ENCODE measurements at places on chromosomes 2 and 18. TPM values are rescaled to one million over a fixed set of nuclear protein-coding genes. Genes with fewer than 3 reads are reported as not detected.

DNA sequence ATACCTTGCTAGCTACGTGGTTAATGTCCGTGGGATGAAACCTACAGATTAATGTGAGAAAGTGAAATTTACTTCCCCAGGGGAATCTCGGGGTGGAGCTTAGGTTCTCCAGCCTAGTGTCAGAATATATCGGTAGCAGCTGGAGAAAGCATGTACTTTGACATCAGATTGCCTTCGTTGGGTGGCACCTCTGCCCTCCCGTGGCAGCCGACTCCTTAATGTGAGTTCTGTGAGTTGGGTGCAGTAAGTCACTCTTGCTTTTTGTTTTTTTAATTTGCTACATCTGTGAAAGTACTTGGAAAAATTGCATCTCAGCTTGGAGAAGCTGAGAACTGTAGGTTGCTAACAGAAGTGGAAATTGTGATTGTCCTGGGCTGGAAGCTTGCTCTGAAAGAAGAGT, 3.6 kb downstream of the KLF11 start:
- DNase-seq = no peak

The KRCC1 gene
- 24.0 TPM for total RNA-seq

DNA sequence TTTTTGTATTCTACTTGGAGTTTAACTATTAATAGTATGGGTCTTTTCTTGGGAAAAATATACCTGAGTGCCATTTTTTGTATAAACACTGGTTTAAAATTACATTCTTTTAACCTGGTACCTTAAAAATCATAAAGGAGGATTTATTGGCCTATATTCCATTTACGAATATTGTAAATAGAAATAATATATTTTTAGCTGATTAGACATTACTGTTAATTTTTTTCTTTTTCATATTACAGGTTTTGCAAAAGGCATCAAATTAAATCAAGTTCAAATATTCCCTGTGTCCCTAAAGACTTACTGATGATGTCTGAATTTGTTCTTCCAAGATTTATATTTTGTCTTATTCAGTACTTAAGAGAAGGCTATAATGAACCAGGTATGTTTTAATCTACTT, 44.7 kb downstream of the UBR3 start:
- DNase-seq = no peak

DNA sequence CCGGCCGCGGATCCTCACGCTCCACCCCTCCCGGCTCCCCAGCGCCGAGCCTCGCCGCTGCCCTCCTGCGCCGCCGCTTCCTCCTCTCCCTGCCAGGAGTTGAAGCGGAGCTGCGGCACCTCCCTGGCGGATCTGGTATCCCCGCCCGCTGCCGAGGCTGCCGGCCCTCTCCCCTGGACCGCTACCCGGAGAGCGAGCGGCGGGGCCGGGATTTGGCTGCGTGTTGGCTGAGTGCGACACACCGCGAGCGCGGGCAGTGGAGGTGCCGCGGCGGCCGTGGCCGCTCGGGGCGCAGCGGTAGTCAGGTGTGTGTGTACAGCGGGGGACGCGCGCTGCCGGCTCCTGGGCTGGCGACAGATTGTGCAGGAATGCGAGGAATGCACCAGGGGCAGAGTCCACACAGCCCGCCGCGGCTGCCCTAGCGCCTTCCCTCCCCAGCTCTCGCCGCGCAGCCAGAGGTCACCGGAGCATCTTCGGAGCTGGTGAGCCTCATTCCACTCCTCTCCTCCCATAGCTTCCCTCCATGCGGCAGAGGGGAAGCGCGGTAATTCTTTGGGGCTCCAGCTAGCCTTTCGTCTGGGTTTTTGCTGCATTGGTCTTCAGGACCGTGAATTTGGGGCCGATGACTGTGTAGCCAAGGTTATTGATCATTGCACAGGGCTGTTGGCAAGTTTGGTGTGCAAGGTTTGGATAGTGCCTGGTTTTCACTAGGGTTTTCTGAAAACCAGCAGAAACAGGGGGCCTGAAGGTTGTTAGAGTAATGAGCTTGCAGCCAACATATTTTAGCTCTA, 1.3 kb downstream of the PKP4 start:
- peak; percentile 28 for DNase-seq

GRCh38 chr2:78992451-78992806, 33.1 kb upstream of the REG3G start:
- no peak for DNase-seq

The TFPI gene
- 1.5 TPM for total RNA-seq

DNA sequence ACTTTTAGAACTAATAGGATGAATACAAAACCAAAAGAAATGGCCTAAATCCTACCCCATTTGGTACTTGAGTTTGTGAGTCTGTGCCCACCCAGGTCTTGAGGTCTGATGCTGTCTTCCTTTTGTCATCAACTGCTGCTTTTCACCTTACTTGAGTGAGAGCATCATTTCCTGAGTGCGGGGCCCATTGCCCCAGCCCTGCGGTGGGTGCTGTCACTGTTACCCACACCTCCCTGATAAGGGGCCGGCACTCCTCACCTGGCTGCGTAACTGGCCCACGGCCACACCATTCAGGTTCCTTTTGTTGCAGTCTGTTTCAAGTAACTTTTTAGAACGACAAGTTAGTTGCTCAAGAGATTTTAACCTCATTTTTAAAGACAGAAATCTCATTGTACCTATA, 25.3 kb downstream of the RAB12 start:
- DNase-seq = no peak

The PSMD14 gene
- total RNA-seq = 18.7 TPM

DNA sequence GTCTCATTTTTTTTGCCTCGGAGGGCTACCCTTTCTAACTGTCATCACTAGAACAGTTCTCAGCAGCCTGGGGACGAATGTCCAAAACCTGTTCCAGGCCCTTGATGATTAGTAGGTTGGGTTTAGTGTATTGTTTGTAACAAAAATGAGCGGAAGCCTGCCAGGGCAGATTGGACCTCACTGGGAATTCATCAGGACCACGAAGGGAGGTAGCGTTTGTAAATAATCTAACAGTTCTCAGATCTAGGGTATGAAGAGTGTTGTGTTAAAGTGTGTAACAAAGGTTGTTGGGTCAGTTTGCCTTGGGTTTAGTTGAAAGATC, 799 bp downstream of the CEP68 start:
- DNase-seq = peak; percentile 22

DNA sequence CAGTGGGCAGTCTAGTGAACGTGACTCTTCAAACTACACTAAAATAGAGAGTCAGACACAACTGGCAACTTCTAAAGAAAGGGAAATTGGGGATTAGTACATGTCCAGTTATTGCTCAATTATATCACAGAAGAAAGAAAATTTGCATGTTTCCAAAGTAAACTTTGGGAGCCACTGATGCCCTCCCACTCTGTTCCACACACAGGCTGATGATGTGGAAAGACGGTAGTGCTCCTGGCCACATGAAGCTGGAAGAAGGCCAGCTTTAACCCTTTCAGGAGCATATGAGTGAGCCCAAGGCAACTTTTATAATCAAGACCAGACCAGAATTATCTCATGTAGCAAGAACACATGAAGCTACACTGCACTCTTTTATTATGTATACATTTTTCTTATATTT, 141.0 kb downstream of the NR4A2 start:
- no peak for DNase-seq

GRCh38 chr2:193701484-193701883, 1506.8 kb upstream of the TMEFF2 start:
- DNase-seq = no peak

The ITGB6 gene
- total RNA-seq = not detected

The UPP2 gene
- total RNA-seq = not detected

The CYBRD1 gene
- total RNA-seq = 0.23 TPM

The COL3A1 gene
- 1.3 TPM for total RNA-seq

The TCF23 gene
- total RNA-seq = not detected

DNA sequence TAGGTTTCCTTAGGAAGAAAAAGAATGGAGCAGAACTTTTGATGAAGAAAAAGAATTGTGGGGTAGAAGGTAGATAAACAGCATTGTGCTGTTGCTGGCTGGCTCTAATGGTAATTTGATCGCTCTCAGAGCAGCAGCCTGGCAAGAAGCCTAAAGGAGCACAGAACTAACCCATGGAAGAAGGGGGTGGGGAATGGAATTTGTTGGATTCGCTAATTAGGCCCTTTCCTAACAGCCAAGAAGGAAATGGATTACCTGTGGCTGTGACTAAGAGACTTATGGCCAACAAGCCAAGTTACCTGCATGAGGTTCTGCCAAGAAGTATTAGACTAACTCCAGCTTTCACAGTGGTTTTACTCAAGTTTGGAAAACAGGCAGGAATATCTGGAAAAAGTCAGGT, 210.6 kb downstream of the IKZF2 start:
- no peak for DNase-seq

The SPIRE1 gene
- 2.8 TPM for total RNA-seq

DNA sequence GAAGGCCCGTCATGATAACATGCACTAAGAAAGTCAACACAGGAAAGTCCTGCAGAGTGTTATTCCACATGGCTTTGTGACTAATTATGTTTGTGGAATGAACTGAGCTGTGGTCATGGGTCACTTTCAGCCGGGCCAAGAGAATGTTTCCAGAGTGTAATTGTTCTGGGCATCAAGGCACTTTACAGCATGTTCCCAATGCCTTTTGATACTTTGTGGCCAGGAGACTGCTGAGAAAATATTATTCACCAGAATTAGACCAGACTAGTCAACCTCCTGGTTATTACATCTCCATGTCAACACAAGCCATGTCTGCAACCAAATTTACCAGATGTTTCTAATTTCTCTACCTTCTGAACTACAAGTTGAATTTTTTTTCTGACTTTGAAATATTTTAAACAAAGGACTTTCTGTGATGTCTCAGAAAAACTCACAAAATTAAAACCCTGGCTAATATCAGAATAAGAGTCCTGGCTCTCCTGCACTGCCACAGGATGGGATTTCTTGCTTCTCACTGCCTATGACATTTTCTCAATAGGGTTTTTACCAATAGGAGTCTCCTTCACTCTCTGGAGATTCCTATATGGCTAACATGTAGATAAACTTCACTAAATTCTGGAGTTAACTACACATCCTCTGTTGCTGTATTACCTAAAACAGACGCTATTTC, 90.6 kb upstream of the WDR75 start:
- no peak for DNase-seq

DNA sequence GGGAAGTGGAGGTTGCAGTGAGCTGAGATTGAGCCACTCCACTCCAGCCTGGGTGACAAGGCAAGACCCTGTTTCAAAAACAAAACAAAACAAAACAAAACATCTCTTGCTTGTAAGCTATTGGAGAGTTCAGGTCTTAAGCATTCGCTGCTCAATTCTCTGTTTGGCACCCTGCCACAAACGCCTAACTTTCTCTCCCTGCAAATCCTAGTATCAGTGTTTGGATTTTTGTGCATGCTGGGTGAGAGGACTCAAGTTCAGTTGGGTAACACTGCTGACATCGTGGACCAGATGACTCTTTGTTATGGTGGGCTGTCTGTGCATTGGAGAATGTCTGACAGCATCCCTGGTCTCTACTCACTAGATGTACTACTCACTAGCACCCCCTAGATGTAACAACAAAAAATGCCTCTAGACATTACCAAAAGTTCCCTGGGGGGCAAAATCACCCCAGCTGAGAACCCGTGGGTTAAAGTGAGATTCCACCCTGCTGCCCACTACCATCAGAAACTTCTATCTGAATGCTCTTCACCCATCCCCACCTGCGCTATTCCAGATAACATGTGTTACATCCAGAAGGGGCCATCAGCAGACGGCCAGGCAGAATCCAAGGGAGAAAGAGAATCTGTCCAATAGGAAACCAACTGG, 50.9 kb downstream of the CACNB4 start:
- DNase-seq = no peak

- no peak for DNase-seq
Measured at GRCh38 chr2:65358678-65359400, 73.6 kb downstream of the SPRED2 start.

The EIF2AK3 gene
- total RNA-seq = 30.6 TPM

- no peak for DNase-seq
Measured at GRCh38 chr2:237134321-237135230, 48.9 kb downstream of the COPS8 start.

DNA sequence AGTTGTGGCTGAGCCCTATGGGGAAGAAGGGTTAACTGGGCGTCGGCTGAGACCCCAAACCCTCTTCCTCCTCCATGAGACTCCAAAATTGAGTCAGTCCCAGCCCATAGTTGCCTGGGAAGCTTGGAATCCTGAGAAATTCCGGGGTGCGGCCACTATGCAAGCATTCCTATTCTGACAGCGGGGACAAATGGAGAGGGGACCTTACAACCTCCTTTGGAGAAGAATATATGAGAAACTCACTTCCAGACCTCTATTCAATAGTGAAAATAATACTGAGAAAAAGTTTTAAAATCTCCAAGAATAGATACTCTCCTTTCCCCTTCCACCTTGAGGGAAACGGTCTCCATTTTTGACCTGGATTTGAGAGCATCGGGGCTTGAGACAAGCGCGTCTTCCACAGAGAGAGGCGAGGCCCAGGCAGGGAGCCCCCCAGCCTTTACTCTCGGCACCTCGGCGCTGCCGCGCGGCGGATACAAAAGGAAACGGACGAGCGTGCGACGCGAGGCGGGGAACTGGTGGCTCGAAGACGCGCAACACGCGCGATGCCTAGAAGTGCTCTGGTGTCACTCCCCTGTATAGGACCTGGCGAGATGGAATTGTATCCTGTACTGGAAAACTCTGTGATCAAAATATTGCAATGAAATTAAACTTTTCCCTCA, 11.1 kb downstream of the NR4A2 start:
- peak; percentile 32 for DNase-seq

The OR6B2 gene
- not detected for total RNA-seq

The EIPR1 gene
- 27.8 TPM for total RNA-seq

- DNase-seq = no peak
Measured at GRCh38 chr2:190714958-190715357, 66.1 kb downstream of the NAB1 start.

DNA sequence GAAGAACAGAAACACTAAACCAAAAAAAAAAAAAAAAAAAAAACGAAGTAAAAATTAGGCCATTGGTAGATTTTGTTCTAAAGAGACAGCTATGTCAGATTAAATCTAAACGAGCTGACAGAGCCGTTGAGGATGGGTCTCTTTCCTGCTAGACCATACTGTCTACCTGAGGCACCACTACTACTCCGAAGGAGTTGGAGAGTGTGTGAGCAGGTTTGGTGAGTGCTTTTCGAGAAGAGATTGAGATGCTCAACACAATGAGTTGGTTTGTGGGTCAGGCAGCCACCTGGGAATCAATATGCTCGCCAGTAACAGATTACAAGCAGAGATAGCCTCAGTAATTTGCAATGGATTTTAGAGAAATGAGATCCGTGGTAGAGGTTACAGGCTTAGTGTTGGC, 281.5 kb upstream of the EPAS1 start:
- no peak for DNase-seq

DNA sequence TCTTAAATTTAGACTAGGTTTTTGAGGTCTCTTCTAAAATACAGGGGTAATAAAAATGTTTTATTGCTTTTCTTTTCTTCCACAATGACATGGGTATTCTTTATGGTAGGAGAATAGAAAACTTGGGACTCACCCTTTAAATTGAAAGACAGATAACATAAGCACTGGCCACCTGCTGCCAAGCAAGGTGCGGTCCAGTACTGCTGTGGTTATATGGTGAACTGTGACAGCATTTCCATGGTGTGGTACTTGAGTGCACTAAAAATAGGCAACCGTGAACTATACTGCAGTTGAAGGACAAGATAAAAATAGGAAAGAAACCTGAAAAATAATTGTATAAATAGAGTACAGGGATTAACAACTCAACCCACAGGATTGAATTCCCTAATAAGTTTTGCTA, 54.4 kb upstream of the GRB14 start:
- DNase-seq = no peak

All from T-cell (primary cell).